ENCODE measurements at places on chromosomes 4 and X.

DNA sequence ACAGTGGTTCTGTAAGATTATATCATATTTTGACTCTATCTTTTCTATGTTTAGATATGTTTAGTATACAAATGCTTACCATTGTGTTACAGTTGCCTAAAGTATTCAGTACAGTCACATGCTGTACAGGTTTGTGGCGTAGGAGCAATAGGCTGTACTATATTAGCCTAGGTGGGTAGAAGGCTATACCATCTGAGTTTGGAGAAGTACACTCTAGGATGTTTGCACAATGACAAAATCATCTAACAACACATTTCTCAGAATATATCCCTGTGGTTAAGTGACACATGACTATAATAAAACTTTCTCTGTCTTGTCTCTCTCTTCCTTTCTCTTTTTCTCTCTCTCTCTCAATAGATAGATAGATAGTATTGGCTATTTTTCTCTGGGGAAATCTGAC is 1053.1 kb downstream of the STIM2 start:
- DNase-seq = no peak

DNA sequence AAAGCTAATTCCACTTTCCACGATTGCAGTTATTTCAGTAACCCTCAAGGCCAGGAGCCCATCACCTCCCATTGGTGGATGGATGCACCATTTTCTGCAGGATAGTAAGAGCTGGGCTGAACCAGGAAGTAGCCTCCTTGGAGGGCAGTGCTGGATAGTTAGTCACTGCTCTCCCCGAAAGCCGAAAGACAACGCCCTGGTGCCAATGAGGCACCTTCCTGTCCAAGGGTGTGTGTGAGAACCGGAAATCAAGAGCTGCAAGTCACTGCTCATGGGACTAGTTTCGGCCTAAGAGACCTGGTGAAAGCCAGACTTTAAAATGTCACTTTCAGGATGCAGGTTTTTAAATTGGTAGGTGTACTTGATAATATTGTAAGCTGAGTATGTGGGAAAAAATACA is 203.8 kb upstream of the HS3ST1 start:
- no peak for DNase-seq

GRCh38 chrX:74911494-74911893 is 13.8 kb downstream of the NEXMIF start:
- DNase-seq = no peak

- peak; percentile 92 for DNase-seq
These were observed 200.3 kb downstream of the PDGFC start for GRCh38 chr4:156771171-156771837.

DNA sequence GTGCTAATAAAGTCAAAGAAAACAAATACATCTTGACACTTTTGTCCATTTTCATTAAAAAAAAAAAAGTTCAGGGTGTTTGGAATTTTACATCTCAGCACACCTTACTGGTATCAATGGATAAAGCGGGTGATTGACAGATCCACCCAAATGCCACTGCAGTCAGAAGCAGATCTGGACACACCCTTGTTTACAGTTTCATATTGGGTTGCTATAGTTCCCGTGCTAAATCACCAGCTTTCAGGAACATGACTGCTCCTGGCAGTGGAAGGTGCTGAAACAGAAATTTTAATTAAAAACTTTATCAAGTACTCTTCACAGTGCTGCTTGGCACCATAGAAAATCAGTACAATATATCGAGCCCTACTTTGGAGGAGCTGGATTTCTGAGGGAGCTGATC is 116.3 kb downstream of the STOX2 start:
- DNase-seq = no peak

- no peak for DNase-seq
These were observed 136.4 kb upstream of the FGF13 start for GRCh38 chrX:138847930-138848329.

DNA sequence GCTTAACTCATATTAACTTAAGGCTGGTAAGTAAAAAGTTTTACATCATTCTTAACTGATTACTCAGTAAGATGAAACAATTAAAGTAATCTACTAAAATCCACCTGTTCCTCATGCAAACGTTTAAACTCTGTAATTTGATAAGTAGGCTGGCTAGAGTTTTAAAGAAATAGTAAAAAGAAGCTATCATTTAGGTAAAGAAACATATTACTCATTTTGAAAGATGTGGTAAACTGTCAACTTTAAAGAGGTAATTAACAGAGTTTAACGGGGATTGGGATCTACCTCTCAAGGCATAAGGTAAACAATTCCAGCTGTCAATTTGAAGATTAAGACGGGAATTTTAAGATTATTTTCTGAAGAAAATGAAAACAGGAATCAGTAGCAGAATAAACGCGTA is 9.8 kb downstream of the GNPDA2 start:
- DNase-seq = no peak

DNA sequence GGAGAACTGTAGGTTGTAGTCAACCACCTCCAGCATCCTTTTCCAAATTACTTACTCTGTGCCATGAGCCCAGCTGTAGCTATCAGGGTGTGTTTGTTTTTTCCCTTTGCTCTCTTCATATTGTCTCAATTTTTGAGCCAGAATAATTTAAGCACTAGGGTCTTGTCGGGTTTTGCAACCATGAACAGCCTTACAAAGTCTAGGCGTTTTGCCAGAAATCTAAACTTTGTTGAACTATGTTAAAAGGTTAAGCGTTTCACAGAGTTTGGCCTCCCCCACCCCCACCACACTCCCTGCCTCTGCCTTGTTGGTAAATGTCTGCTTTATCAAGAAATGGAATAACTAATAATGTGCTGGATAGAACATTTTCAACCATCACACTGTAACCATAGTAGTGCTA is 190.6 kb upstream of the TTC29 start:
- no peak for DNase-seq

- no peak for DNase-seq
These were observed 31.1 kb upstream of the CYLC1 start for GRCh38 chrX:83829874-83830273.

GRCh38 chrX:107700317-107700774 is 72.0 kb downstream of the PRPS1 start:
- DNase-seq = peak; percentile 74

DNA sequence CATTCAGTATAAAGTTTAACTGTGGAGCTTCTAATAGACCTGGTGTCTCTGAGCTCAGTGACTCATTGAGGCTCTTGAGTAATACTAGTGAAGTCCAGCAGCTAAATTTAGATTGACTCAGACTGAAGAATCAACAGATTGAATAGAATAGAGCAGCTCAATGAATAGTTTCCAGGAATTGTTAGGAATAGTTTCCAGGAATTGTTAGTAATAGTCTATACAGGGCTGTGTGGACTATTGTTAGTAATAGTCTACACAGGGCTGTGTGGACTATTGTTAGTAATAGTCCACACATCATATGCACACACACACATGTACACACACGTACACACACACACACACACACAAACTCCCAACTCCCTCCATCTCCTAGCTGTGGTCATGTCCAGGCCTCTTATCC is 3.0 kb downstream of the GIMD1 start:
- peak; percentile 90 for DNase-seq

DNA sequence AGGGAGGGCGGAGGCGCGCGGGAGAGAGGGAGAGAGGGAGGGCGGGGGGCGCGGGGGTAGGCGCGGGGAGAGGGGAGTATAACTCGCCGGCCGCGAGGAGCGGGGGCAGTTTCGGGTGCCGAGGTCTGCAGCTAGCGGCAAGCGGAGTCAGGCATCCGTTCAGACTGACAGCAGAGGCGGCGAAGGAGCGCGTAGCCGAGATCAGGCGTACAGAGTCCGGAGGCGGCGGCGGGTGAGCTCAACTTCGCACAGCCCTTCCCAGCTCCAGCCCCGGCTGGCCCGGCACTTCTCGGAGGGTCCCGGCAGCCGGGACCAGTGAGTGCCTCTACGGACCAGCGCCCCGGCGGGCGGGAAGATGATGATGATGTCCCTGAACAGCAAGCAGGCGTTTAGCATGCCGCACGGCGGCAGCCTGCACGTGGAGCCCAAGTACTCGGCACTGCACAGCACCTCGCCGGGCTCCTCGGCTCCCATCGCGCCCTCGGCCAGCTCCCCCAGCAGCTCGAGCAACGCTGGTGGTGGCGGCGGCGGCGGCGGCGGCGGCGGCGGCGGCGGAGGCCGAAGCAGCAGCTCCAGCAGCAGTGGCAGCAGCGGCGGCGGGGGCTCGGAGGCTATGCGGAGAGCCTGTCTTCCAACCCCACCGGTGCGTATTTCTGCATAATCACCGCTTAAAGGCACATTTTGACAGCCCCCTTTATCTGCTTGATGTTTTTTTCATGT is at the start of gene POU4F2:
Gene POU4F2, plus strand, starts transcription at position 108 of the 720 bp plus-strand sequence. Its CDS starts 248 bp downstream, at position 356.
- DNase-seq = peak; percentile 52

- DNase-seq = no peak
These were observed 6.8 kb upstream of the HTRA3 start for GRCh38 chr4:8262637-8263322.
